Neural progenitor cell (in vitro differentiated cells): ENCODE measurements at places on chromosomes 11 and 22. TPM values are rescaled to one million over a fixed set of nuclear protein-coding genes. Genes with fewer than 3 reads are reported as not detected.

The ADM2 gene
- 0.13 and 2.6 TPM in 2 replicates for total RNA-seq

The ANGPTL5 gene
- total RNA-seq: not detected in 2 replicates

The APOBEC3B gene
- not detected in 2 replicates for total RNA-seq

The MAPK12 gene
- total RNA-seq: 18.7 and 28.4 TPM in 2 replicates

The NDUFS3 gene
- 78.9 and 91.2 TPM in 2 replicates for total RNA-seq

The SCN4B gene
- 3.6 and 7.1 TPM in 2 replicates for total RNA-seq

The TRIM22 gene
- 15.1 and 21.3 TPM in 2 replicates for total RNA-seq

The OR5D16 gene
- total RNA-seq: not detected in 2 replicates

The MS4A7 gene
- total RNA-seq: not detected in 2 replicates

GRCh38 chr11:5507933-5508305, 1.8 kb downstream of the UBQLN3 start:
- no peak overlapping the region for H3K27ac ChIP-seq
- H3K27me3 ChIP-seq: no peaks in the 10 kb centered on the region
- no peaks in the 10 kb centered on the region for H3K36me3 ChIP-seq
- H3K4me3 ChIP-seq: no peak overlapping the region
- no peak for DNase-seq

- H3K27me3 ChIP-seq: no peaks in the 10 kb centered on the region
- no peaks in the 10 kb centered on the region for H3K36me3 ChIP-seq
- H3K27ac ChIP-seq: no peak overlapping the region
- no peaks in the 10 kb centered on the region for H3K4me1 ChIP-seq
- no peak overlapping the region for H3K4me3 ChIP-seq
Observed at GRCh38 chr11:27875831-27876775, 175.8 kb upstream of the BDNF start.

DNA sequence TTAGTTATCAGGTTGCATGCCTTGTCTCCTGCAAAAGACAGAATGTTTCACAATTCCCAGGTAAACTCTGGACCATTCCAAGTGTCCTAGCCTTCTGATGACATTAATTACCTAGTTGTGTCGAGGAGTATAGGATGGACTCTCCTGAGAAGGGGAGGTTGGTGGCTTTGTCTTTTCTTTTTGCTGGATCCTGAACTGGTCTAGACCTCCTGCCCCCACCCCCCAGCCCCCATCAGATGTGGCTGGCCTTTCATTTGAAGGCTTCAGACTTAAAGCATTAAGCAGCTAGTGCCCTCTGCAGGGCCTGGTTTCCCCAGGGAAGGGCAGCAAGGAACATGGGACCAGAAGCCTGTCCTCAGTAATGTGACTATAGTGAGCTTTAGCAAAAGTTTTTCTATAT, 9.7 kb downstream of the MCAM start:
- peak; percentile 67 for DNase-seq
- peaks cover 11% of the 10 kb centered on the region for H3K4me1 ChIP-seq
- peak overlapping the region; percentile 17 for H3K27ac ChIP-seq
- no peaks in the 10 kb centered on the region for H3K36me3 ChIP-seq
- no peak overlapping the region for H3K4me3 ChIP-seq

DNA sequence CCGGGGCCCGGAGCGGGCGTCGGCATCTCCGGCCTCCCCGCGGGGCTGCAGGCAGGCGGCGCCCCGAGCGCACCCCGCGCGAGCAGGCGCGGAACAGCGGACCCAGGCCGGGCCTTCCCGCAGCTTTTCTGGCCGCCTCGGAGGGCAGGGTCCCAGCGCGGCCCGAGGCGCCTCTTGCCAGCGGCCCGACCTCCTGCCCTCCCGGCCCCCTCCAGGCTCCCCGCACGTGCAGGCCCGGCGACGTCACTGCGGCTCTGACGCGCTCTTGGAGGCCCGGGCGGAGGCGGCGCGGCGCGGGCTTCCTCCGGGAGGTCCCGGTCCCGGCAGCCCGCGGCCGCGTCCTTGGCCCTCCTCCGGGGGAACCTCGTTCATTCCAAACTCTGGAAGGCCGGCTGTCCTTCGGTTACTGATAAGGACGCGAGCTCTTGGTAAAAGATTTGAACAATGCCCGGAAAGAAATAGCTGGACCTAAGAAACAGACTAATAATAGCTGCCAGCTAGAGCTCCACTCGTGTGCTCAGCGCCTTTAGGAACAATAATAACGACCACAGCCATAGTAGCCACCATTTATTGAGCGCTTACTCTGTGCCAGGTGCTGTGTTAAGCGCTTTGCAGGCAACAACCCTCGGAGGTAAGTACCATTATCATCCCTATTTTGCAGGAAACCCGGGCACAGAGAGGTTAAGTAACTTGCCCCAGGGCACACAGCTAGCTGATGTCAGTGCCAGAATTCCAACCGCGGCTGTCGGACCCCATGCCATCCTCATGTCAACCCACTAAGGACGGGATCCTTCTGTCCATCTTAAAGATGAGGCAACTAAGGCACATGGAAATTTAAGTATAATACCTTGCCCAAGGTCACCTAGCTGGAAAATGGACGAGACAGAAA, 39.1 kb upstream of the CREB3L1 start:
- H3K27me3 ChIP-seq: peaks cover 40% of the 10 kb centered on the region
- peak overlapping the region; percentile 48 for H3K4me3 ChIP-seq

- no peaks in the 10 kb centered on the region for H3K36me3 ChIP-seq
- H3K27ac ChIP-seq: no peak overlapping the region
- no peak overlapping the region for H3K4me3 ChIP-seq
- no peak for DNase-seq
- peaks cover 13% of the 10 kb centered on the region for H3K4me1 ChIP-seq
Observed at GRCh38 chr22:28034760-28035401, 115.8 kb upstream of the PITPNB start.

- no peaks in the 10 kb centered on the region for H3K4me1 ChIP-seq
- H3K27ac ChIP-seq: no peak overlapping the region
- DNase-seq: no peak
- no peaks in the 10 kb centered on the region for H3K27me3 ChIP-seq
- peaks cover 35% of the 10 kb centered on the region for H3K36me3 ChIP-seq
- H3K4me3 ChIP-seq: no peak overlapping the region
Observed at GRCh38 chr11:4125141-4125540, 30.5 kb downstream of the RRM1 start.

DNA sequence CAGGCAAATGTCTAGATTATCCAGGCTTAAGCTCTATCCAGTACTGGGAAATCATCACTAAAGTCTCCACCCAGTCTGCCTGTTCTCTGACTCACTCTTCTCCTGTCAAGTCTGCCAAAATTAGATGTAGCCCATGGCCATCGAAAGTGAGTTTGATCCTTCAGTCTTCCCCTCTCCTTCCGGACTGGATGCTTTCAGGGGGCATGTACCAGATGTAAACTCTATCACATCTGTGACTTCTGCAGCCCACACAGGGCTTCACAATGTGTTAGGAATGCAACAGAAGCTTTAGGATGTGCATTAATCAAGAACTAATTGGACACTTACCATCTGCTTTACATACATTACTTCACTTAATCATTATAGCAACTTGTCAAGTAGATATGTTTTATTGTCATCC, 12.3 kb downstream of the ME3 start:
- no peak overlapping the region for H3K27ac ChIP-seq
- no peaks in the 10 kb centered on the region for H3K4me1 ChIP-seq
- H3K27me3 ChIP-seq: no peaks in the 10 kb centered on the region
- no peak for DNase-seq
- no peak overlapping the region for H3K4me3 ChIP-seq

- no peak overlapping the region for H3K4me3 ChIP-seq
- H3K27ac ChIP-seq: no peak overlapping the region
- H3K27me3 ChIP-seq: no peaks in the 10 kb centered on the region
- no peak for DNase-seq
- no peaks in the 10 kb centered on the region for H3K4me1 ChIP-seq
- no peaks in the 10 kb centered on the region for H3K36me3 ChIP-seq
Observed at GRCh38 chr11:130964058-130964792, 47.9 kb upstream of the SNX19 start.

DNA sequence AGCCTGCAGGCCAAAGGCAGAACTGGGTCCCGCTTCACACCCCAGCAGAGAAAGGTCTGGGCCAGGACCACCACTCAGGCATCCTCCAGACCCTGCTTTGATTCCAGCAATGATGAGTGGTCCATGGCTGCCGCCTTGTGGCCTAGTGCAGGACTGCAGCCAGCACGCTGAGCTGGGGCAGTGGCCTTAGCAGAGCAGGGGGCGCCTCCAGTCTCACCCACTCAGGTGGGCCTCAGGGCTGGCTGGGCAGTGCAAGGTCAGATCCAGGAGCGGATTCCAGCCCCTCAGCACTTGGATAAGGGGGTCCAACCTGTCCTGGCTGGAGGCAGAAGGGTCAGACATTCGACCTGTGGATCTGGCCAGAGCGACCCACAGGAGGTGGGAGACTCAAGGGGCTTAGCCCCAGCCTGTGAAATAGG, 9.6 kb upstream of the PDE2A start:
- no peaks in the 10 kb centered on the region for H3K4me1 ChIP-seq
- peak; percentile 81 for DNase-seq
- no peak overlapping the region for H3K27ac ChIP-seq
- no peaks in the 10 kb centered on the region for H3K36me3 ChIP-seq
- H3K27me3 ChIP-seq: peaks cover 11% of the 10 kb centered on the region

GRCh38 chr22:46538814-46539160, 1.4 kb upstream of the CELSR1 start:
- H3K27me3 ChIP-seq: peaks cover 42% of the 10 kb centered on the region
- no peak for DNase-seq
- peaks cover 7% of the 10 kb centered on the region for H3K36me3 ChIP-seq
- peaks cover 9% of the 10 kb centered on the region for H3K4me1 ChIP-seq
- H3K27ac ChIP-seq: no peak overlapping the region
- peak overlapping the region; percentile 88 for H3K4me3 ChIP-seq

- H3K27me3 ChIP-seq: no peaks in the 10 kb centered on the region
- no peak overlapping the region for H3K27ac ChIP-seq
- no peak for DNase-seq
- H3K36me3 ChIP-seq: no peaks in the 10 kb centered on the region
- peaks cover 26% of the 10 kb centered on the region for H3K4me1 ChIP-seq
Observed at GRCh38 chr22:25623310-25623734, 58.8 kb downstream of the GRK3 start.

- DNase-seq: no peak
- H3K4me1 ChIP-seq: no peaks in the 10 kb centered on the region
- no peaks in the 10 kb centered on the region for H3K36me3 ChIP-seq
- H3K4me3 ChIP-seq: no peak overlapping the region
- H3K27me3 ChIP-seq: no peaks in the 10 kb centered on the region
Observed at GRCh38 chr11:109590782-109591181, 168.8 kb downstream of the C11orf87 start.

DNA sequence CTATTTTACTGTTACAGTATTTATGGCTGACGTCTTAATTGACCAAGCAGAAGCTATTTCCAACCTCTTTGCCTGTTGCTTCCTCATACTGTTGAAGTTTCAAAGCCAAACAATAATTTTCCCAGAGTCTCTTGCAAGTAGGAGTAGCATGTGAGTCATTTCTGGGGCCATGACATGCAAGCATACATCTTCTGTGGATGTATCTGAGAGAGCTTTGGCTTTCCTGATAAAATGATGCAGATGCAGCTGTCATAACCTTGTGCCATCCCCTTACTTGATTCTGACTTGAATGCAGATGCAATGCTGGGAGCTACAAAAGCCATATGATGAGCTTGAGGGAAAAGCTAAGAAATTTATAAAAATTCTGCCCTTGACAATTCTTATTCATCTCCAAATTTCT, 243.1 kb upstream of the TENM4 start:
- no peaks in the 10 kb centered on the region for H3K36me3 ChIP-seq
- no peak overlapping the region for H3K4me3 ChIP-seq
- H3K27ac ChIP-seq: no peak overlapping the region
- H3K27me3 ChIP-seq: no peaks in the 10 kb centered on the region
- no peak for DNase-seq

DNA sequence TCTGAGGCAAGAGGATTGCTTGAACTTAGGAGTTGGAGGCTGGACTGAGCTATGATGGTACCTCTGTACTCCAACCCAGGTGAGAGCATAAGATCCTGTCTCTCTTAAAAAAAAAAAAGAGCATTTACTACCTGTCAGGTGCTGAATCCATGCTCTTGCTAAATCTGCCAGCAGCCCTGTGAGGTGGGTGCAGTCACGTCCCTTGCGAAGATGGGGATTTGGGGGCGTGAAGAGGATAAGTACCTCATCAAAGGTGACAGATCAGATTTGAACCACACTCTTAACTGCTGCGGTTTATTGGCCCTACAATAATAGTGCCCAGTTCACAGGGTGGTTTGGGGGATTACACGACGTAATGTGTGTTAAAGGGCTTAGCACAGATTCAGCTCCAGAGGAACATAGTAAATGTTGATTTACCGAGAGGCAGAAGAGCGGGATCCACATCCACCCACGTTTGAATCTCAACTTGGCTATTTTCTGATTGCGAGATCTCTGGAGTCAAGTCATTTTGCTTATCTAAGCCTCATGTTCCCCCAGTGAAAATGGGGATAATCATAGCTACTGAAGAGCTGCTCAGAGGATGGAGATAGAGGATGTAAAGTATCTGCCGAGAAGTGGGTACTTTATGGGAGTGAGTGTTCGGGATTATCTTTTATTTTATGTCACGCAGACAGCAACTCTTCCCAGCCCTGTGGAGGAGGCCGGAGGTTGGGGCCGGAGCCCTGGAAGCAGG, 28.1 kb upstream of the LRRC10B start:
- no peak overlapping the region for H3K27ac ChIP-seq
- no peak for DNase-seq
- peaks cover 29% of the 10 kb centered on the region for H3K4me1 ChIP-seq
- H3K36me3 ChIP-seq: no peaks in the 10 kb centered on the region
- peaks cover 7% of the 10 kb centered on the region for H3K27me3 ChIP-seq
- no peak overlapping the region for H3K4me3 ChIP-seq

GRCh38 chr22:43238526-43239006, 51.6 kb upstream of the TTLL12 start:
- H3K4me1 ChIP-seq: no peaks in the 10 kb centered on the region
- H3K36me3 ChIP-seq: no peaks in the 10 kb centered on the region
- H3K27me3 ChIP-seq: no peaks in the 10 kb centered on the region
- DNase-seq: no peak
- no peak overlapping the region for H3K27ac ChIP-seq

DNA sequence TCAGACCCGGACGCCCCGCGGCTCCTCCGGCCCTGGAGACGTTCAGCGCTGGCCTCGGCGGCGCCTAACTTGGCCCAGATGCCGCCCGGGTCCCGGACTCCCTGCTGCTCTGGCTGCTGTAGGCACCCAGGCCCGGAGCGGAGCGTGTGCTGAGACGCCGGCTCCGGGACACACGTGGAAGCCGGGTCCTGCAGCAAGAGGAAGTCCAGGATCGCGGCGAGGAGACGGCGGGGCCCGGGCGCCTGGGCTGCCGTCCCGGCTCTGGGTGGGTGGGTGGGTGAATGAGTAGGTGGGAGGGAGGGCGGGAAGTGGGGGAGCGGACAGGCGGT, 223 bp downstream of the WT1 start:
- H3K4me1 ChIP-seq: peaks cover 20% of the 10 kb centered on the region
- H3K27ac ChIP-seq: no peak overlapping the region
- H3K4me3 ChIP-seq: peak overlapping the region; percentile 37
- no peak for DNase-seq
- H3K27me3 ChIP-seq: peaks cover 100% of the 10 kb centered on the region

GRCh38 chr22:25833676-25834075, 91.7 kb downstream of the MYO18B start:
- no peaks in the 10 kb centered on the region for H3K27me3 ChIP-seq
- H3K27ac ChIP-seq: no peak overlapping the region
- DNase-seq: no peak
- H3K4me1 ChIP-seq: no peaks in the 10 kb centered on the region
- no peaks in the 10 kb centered on the region for H3K36me3 ChIP-seq
- no peak overlapping the region for H3K4me3 ChIP-seq
